Hematopoietic multipotent progenitor cell treated with erythropoietin and hydrocortisone succinate and interleukin-3 and kit ligand, for 6 days (in vitro differentiated cells): ENCODE measurements at places on chromosomes 2 and 18.

DNA sequence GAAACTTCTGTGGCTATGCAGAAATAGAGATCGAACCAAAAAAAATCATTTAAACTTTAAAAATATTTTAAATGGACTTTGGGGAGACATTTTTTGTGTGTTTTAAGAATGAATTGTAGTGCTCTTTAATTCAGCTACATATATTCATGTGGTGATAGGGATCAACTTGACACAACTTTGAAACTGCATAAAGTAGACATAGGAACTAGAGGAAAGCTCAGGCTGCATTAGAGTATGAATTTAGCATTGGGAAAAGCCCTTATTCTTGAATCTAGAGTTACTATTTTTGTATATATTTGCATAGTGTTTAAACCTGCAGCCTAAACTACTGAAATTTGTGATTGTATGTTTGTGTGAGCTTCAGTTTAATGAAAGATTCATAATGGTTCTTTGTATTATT, 78.3 kb downstream of the SLC39A10 start:
- no peak for DNase-seq

DNA sequence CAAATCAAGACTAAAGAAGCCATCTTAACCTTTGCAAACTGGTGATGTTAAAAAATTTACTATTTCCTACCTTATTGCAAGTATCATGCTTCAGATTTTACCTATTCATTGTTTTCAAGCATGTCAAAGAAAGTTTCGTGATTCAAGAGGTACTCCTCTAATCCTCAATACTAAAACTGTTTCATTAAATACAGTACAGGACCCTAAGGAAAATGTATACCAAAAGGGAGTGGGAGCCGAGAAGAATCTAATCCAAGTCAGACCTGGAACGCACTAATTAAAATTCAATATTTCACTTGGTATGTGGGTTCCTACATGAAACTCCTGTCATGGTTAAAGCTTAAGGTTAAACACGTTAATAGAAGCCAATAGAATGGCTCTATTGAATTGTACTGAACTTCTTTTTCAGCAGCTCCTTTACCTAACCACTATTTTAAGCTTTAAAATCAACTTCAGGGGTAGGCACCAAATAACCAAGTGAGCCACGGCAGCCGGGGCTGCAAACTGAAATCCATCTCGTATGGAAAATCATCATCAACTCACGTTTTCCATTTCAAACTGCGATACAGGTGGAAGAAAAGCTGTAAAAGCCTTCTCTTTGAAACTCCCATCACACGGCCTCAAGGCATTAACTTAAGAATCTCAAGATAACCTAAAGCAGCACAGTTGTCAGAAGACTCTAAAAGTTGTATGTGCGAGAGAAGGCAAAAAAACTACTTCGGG, 188.8 kb downstream of the ZEB2 start:
- DNase-seq, result peak; percentile 62

DNA sequence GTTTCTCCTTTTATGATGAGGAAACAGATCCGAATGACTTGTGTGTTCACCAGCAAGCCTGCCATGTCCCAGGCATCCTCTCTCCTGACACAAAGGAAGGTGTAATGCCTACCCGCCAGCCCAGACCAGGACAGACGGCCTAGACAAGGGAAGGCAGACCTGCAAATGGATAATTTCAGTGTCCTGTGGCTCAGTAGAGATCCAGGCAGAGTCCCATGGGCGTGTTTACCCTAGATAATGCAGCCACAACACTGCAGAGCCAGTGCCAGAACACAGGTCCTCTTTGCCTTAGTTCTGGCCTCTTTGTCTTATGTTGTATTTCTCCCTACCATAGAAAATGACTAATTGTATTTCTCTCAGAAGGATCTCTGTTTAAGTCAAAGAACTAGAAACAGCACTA, 12.7 kb downstream of the TRAPPC12 start:
- DNase-seq, result peak; percentile 52

- no peak for DNase-seq
Observed at GRCh38 chr2:119598596-119599263, 54.5 kb downstream of the CFAP221 start.

DNA sequence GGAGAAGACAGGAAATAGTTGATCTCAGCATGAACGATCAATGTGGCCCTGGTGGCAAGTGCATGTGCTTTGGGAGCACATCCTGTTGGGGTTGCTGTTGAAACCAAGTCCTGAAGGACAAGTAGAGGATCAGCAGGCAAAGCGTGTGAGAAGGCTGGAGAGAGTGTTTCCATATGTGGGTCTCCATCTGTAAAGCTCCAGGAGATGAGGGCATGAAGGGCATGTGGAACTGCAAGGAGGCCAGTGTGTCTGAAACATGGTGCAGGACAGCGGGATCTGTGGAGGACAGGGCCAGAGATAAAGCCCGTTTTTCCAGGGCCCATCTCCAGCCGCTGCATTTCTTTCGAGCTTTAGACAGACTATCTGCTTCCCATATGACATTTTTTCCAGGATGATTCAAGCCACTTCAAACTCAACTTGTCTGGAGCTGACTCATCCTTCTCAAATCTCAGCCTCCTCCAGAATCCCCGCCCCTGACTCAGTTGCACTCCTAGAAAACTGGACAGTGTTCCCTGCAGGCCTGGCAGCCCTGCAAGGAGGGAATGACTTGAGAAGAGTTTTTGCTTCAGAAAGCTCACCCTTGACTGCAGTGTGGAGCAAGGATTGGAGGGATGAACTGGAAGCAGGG, 226.1 kb downstream of the VAPA start:
- DNase-seq, result no peak

DNA sequence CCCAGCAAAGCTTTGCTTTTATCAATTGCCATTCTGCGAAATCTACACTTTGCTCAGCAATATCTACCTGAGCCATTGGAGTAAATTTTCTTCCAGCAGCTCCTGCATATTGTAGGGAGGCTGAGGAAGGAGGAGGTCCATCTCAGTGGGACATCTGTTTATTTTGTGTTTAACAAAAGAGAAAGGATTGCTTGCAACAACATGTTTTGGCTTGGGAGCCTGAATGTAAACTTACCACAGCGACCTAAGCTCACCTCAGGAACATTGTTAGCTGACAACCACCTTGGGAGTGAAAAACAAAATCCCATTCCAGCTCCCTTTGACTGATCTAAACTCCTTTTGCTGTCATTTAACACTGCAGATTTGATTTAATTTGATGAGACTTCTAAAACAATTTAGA, 356.1 kb downstream of the SS18 start:
- DNase-seq, result no peak

- peak; percentile 80 for DNase-seq
Observed at GRCh38 chr2:216694082-216694825, 1.1 kb downstream of the IGFBP5 start.

GRCh38 chr2:135689679-135690078, 52.0 kb upstream of the UBXN4 start:
- no peak for DNase-seq

- DNase-seq, result no peak
Observed at GRCh38 chr2:149650006-149650405, 62.4 kb upstream of the MMADHC start.

DNA sequence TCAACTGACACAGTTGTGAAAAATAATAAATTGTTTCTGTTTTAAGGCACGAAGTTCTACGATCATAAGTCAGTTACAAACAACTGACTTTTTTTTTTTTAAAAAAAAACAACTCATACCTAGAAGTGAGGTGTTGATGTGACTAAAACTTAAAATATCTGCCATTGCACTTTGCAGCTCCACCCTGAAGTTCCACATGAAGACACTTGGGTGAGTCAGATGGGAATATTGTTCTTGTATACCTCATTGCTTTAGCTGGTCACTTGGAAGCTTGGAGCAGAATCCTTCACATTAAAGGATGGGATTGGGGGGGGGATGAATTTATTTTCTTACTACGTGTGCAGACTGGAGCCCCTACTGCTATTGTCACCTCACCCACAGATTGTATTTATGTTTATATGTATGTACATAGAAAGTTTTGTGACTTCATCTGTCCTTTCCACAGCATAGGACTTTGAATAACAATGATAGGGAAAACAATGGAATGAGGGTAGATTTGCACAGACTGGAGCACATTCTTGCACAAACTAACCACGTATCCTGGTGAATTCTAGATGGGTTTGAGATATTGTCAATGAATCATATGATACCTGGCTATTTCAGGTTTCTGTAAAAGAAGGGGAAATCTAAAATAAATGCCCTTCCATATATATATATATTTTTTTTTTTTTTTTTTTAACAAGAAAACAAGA, 57.9 kb upstream of the ARHGAP15 start:
- DNase-seq, result no peak

- peak; percentile 50 for DNase-seq
Observed at GRCh38 chr2:204110338-204110741, 173.8 kb downstream of the ICOS start.

- DNase-seq, result no peak
Observed at GRCh38 chr18:79823120-79823519, 25.4 kb downstream of the KCNG2 start.

- no peak for DNase-seq
Observed at GRCh38 chr2:143345887-143346787, 216.9 kb downstream of the ARHGAP15 start.

DNA sequence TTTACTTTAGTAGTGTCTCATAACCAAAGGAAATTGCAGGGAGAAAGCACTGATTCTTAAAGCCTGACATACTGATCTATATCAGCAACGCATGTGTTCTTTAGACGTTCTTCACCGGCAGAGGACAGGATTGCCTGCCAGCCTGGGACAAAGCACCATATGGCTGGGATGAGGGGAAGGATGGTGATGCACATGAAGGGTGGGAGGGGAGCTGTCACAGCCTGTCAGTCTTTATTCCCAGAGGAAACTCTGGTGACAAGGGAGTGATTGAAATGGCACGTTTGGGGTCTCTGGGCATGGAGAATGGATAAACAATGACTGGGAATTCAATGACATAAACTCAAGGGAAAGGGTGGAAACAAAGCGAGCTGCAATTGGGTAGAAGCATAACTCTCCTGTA, 808.1 kb downstream of the DCC start:
- no peak for DNase-seq

DNA sequence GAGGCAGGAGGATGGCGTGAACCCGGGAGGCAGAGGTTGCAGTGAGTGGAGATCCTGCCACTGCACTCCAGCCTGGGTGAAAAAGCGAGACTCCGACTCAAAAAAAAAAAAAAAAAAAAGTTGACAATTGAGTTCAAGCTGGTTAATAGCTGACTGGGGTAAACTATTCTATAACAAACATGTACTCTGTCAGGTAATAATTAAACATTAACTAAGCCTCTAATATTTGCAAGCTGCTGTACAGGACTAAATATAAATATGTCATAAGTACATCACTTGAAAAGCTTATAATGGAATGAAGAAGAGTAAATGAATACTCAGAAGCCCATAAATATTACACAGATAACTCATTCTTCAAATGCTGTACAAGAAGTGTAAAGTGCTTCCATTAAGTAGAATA, 190.4 kb upstream of the CRIM1 start:
- DNase-seq, result no peak

DNA sequence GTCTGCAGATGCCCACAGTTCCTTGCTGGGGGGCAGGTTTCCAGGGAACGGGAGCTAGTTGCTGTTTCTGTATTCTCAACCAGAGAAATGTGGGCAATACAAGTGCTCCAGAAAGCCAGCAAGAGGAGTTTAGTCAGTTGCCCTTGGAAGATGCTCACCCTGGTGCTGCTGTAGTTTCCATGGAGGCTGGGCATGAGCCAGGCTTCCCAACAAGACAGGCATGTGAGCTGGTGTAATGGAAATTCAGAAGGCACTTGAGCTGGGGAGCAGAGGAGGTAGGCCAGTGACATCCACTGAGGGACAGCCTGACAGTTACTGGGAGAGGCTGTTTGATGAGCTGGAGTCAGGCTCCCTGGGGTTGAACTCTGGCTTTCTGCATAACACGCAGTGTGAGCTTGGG, 7.7 kb downstream of the HK2 start:
- no peak for DNase-seq

GRCh38 chr18:63421514-63421913, 762 bp downstream of the VPS4B start:
- peak; percentile 9 for DNase-seq

GRCh38 chr2:168207851-168208250, 39.5 kb downstream of the STK39 start:
- DNase-seq, result no peak

- DNase-seq, result no peak
Observed at GRCh38 chr2:167987026-167987425, 260.4 kb downstream of the STK39 start.

GRCh38 chr2:109631741-109632140, 17.6 kb downstream of the SOWAHC start:
- DNase-seq, result no peak

DNA sequence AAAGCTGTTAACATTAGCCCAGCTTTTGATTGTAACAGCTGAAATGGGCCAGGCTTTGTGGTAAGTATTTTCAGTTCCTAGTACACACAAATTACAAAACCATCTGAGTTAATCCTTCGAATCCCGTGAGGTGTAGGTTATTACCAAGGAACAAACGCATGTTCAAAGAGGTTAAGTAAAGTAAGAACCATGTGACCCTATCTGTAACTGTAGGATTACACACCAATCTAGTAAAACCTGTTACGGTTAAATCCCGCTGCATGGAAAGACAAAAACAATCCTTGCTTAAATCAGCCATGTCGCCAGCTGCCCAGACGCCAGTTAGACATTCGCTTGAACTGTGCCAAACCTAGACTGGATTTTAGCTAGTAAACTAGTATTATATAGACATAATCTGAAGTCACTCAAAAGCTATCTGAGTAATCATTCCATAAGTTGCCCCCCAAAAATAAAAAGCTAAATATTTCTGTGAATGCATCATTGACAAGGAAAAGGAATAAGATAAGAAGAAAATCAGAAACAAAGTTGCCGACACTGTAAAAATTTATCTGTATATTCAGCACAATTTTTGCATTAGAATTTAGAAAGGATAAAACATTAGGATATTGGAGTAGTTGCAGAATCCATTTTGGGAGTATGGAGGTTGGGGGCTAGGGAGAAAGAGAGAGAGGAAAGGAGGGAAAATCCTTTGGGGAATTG, 638.0 kb downstream of the CNTNAP5 start:
- no peak for DNase-seq

DNA sequence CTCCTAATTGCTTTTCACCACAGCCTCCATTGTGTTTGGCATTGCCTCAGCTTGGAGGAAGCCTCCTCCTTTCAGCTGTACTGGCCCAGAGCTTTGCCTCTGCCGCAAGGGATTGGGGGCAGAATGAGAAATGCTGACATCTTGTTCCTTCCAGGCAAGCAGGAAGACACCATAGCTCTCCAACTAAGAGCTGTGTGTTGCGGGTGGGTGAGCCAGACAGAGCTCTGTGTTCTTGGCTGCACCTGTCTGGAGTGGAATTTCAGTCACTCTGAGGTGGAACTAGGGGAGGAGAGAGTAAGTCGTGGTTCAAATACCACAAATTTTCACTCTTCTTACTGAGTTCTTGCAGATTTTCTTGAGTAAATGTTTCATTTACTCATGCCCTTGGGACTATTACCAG, 36.6 kb upstream of the KCNF1 start:
- no peak for DNase-seq

DNA sequence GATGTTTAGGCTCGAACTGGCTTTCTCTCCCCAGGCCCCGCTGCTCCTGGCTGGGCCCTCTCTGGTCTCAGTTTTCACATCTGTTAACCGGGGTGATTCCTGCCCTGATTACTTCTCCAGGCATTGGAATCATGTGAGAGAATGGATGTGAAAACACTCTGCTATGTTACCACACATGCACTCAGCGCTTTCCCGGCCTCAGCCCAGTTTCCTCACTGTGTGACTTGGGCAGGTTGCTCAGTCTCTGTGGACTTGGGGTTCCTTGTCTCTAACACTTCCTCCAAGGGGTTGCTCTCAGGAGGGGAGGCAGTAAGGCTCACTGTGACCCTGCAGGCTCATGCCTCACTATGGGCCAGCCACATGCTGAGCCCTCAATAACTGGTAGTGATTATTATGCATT, 230.4 kb upstream of the HS6ST1 start:
- no peak for DNase-seq

GRCh38 chr2:64501946-64502345, 22.2 kb upstream of the AFTPH start:
- DNase-seq, result no peak

- no peak for DNase-seq
Observed at GRCh38 chr18:42798606-42799170, 316.8 kb downstream of the RIT2 start.
